ENCODE measurements at places on chromosomes 11 and 22.

DNA sequence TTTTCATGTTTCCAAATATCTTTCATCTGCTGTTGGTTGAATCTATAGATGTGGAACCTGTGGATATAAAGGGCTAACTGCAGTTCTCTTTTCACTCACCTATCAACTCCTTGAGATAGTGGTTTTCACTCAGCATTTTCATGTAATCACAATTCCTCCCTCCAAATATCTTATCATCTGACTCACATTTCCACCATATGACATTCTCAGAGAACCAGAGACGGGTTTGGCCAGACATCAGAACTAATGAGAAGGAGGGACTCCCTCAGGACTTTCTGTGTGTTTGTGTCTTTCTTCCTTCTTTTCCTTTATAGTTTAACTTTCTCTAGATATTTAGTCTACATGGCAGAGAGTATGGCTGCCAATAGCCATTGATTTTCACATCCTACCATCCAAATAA lies 134.8 kb upstream of the DDI1 start:
- no peak for DNase-seq

GRCh38 chr11:95989076-95989605 lies 65.2 kb upstream of the MTMR2 start:
- no peak for DNase-seq

DNA sequence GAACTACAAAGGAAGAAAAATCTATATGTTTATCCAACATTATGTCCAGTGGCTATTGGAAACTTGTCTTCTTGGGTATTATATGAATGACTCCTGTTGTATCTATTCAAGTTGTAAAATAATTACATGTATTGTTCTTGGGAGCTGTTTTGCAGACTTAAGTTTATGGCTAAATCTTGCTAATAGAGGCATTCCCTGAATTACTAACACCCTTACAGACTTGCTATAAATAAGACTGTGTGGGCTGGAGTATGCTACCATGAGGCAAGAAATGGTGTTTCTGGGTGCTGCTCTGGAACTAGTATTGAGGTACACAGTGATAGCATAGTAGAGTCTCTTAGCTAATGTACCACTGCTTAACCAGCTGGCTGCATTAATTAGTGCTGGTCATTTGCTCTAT lies 155.1 kb downstream of the HIPK3 start:
- DNase-seq = no peak

DNA sequence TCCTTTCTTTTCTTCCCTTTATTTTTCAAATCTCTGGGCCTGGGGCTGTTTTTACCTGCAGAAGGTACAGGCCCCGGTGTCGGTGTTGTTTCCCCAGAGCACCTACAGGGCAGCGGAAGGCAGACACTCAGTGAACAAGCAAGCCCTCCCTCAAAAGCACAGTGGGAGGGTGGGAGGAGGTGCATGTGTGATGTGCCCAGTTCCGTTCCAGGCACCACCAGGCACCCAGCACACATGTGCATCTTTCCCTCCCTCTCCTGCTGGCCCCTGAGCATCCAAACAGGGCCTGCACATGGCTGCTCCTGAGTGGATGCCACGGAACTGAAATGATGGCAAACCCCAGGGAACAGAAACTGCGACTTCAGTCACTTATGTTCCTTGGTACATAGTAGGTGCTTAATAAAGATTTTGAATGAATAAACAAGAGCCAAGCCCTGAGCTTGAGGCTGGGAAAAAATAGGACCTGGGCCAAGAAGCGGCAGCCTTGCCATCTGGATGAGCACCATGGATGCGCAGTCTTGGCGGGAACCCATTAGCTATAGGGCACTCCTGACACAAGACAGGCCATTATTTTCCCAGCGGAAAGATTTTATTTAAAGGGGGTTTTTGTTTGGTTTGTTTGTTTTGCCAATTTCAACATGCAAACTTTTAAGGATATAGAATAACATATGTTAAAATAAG lies 47.8 kb downstream of the ARRB1 start:
- DNase-seq = no peak

- no peak for DNase-seq
Measured at GRCh38 chr22:32713737-32714457, 87.6 kb upstream of the TIMP3 start.

DNA sequence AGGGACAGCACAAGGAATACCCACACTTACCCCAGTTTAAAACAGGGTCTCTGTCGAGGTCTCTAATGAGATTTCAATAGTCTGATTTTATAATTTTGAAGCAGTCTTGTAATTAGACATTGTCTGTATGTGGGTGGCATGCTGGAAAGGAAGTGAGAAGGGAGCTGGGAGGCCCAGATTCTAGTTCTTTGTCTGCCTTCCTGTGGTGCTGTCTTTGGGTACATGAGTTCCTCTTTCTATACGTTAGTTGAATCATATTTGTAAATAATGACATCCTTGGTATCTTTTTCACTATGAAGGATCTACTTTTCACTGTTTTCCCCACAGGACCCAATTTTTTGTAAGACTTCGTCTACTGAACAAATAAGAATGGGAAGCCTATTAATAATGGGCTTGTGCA lies 42.0 kb upstream of the TENM4 start:
- no peak for DNase-seq

DNA sequence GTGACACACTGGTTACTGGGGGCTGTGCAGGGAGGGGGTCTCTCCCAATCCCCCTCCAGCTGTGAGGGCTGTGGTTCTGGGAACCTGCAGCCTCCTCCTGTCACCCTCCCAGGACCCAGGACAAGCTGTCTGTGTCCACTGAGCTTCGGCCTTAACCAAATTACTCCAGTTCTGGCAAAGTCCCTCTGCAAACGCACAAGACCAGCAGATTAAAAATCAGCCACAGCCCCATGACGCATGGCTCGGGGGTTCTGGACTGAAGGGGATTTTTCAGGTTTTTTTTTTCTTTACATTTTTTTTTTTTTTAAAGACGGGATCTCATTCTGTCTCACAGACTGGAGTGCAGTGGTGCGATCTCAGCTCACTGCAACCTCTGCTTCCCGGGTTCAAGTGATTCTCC lies 32.2 kb upstream of the A4GALT start:
- DNase-seq = no peak

GRCh38 chr11:23336961-23337360 lies 476.7 kb upstream of the CCDC179 start:
- DNase-seq = no peak

Data from CD4-positive, alpha-beta T cell treated with Interleukin-17A for 4 hours (primary cell).